Activated naive CD4-positive, alpha-beta T cell treated with anti-CD3 and anti-CD28 coated beads, Interleukin-2, amount 10 ng/mL, durations not matched to agents 7 days and 5 days (primary cell): ENCODE measurements at places on chromosomes 5 and 9.

DNA sequence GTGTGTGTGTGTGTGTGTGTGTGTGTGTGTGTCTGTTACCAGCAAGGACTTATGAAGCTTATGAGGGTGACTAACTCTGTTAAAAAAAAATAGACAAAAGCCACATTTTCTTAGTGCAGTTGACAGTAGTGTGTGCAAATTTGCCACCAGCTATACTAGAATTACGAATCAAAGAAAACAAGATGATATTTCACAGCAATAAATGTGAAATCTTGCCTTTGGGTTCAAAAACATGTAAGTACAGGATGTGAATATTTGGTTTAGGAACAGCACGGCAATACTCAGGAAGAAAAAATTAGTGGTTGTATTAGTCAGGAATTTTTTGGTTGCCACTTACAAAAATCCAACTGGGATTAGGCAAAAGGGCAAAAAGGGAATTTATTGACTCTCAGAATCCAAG, 117.4 kb downstream of the NPR3 start:
- no peak for DNase-seq

- DNase-seq = no peak
Measured at GRCh38 chr5:175246242-175246888, 197.6 kb downstream of the DRD1 start.

DNA sequence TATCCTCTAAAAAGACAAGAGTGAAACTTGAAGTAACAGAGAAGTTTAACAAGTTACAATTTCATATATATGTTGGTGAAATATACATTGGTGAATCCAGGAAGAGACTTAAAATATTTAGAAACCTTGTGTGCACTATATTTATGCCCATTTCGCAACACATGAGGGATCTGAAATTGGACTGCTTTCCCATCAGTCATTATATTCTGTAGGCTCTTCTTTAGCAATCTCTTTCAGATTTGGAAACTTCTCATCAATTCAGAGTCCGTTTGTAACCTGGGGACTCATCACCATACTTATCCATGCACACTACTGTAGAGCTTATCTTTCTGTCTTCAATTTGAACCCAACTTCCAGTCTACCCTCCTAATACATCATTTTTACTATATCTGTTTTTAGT, 2.1 kb downstream of the ITGA1 start:
- no peak for DNase-seq

GRCh38 chr5:104845541-104845940, 1283.0 kb upstream of the NUDT12 start:
- no peak for DNase-seq

DNA sequence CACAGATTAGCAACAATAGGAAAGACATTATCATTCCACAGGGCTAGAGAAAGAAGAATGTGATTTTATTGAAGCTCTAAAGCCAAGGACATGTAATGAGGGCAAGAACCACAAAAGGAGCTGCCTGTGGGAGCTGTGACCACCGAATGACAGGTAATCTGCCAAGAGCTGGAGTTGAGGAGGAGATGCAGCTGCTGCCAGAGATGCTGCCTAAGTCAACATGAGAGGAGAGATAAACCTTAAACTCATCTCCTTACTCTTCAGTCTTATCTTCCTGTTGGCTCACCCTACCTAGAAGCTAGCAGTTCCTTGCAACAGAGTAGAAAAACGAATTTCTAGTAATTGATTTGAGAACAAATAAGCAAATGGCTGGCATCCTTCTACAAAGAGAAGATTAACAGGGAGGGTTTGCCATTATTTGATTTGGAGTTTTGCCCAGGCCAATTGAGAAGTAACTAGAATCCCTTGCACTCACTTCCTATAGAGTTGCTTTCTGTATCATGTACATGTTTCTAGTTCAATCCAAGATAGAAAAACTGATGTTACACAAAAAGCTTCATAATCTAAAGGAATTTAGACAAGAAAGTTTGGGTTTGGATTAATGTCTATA, 539.2 kb downstream of the TLE1 start:
- no peak for DNase-seq

- no peak for DNase-seq
Measured at GRCh38 chr5:55923865-55924500, 70.8 kb downstream of the IL6ST start.
